Thoracic aorta (tissue), 2 donors: ENCODE measurements at places on chromosomes 4 and X.

- H3K4me3 ChIP-seq, result no peak overlapping the region
- H3K27ac ChIP-seq, result no peak overlapping the region
- H3K4me1 ChIP-seq, result no peaks in the 10 kb centered on the region
- H3K36me3 ChIP-seq, result no peaks in the 10 kb centered on the region
These were observed 32.2 kb downstream of the MID2 start for GRCh38 chrX:107857837-107858236.

- no peak overlapping the region for H3K27ac ChIP-seq
- no peaks in the 10 kb centered on the region for H3K27me3 ChIP-seq
- no peaks in the 10 kb centered on the region for H3K4me1 ChIP-seq
- no peak for DNase-seq
These were observed 29.8 kb downstream of the SULT1E1 start for GRCh38 chr4:69830192-69830559.

DNA sequence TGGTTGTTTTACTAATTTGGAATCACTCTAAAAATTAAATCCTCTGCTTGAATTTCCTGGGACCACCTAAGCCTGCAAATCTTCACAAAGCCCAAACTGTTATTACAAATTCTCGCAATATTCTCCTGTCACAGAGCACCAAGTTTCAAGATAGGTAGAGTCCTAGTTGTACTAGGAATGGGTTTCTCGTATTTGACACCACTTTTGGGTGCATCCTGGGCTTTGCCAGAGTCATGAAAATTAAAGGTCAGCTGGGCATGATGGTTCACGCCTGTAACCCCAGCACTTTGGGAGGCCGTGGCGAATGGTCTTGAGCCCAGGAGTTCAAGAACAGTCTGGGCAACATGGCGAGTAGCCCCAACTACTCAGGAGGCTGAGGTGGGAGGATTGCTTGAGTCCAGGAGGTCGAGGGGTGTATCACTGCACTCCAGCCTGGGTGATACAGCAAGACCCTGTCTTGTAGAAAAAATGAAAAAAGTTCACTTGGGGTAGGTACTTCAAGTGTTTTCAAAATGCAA, 30.6 kb upstream of the MANBA start:
- no peaks in the 10 kb centered on the region for H3K4me1 ChIP-seq
- no peaks in the 10 kb centered on the region for H3K27me3 ChIP-seq

DNA sequence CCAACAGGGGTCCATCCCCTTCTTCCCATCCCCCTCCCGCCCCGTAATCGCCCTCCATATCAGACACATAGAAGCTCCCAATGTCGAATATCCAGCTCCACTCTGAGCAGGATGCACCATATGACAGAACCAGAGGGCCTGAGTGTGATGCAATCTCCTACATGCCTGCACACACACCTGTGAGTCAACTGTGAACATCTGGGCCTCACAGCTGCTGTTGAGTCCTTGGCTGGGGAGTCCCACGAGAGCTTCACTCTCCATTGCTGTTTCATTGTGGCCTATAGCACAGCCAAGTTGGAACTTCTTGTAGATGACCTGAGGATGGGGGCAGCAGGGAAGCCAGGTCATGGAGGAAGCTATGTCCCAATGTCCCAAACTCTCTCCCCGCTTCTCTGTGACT, 8.2 kb downstream of the SLC38A5 start:
- H3K4me3 ChIP-seq, result no peak overlapping the region
- no peaks in the 10 kb centered on the region for H3K4me1 ChIP-seq
- no peak overlapping the region for H3K27ac ChIP-seq

GRCh38 chr4:83207497-83208101, 77.0 kb downstream of the COQ2 start:
- no peaks in the 10 kb centered on the region for H3K36me3 ChIP-seq
- no peaks in the 10 kb centered on the region for H3K27me3 ChIP-seq
- H3K4me1 ChIP-seq, result no peaks in the 10 kb centered on the region
- H3K4me3 ChIP-seq, result no peak overlapping the region
- H3K27ac ChIP-seq, result no peak overlapping the region

GRCh38 chrX:118948270-118948669, 26.1 kb upstream of the LONRF3 start:
- H3K36me3 ChIP-seq, result no peaks in the 10 kb centered on the region
- H3K4me3 ChIP-seq, result no peak overlapping the region

- H3K27me3 ChIP-seq, result no peaks in the 10 kb centered on the region
- H3K4me3 ChIP-seq, result no peak overlapping the region
- no peak overlapping the region for H3K27ac ChIP-seq
- no peak for DNase-seq
These were observed 32.3 kb upstream of the C4orf50 start for GRCh38 chr4:6050551-6050950.

DNA sequence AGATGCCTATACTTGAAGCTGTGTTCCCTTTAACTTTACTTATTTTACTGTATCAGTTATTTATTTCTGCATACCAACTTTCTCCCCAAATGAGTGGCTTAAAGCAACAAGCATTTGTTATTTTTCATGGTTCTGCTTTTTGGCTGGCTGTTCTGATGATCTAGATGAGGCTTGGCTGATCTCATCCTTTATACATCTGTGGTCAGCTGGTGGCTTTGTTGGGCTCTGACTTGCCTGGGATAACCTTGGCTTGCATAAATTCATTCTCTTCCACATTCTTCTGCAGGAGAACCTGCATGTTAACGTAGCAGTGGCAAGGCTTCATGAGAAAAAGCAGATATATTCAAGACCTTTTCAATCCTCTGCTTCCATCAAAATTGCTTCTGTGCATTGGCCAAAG, 1317.6 kb downstream of the ADGRL3 start:
- no peaks in the 10 kb centered on the region for H3K36me3 ChIP-seq
- no peaks in the 10 kb centered on the region for H3K27me3 ChIP-seq
- H3K4me1 ChIP-seq, result no peaks in the 10 kb centered on the region
- H3K27ac ChIP-seq, result no peak overlapping the region
- no peak for DNase-seq
- no peak overlapping the region for H3K4me3 ChIP-seq

DNA sequence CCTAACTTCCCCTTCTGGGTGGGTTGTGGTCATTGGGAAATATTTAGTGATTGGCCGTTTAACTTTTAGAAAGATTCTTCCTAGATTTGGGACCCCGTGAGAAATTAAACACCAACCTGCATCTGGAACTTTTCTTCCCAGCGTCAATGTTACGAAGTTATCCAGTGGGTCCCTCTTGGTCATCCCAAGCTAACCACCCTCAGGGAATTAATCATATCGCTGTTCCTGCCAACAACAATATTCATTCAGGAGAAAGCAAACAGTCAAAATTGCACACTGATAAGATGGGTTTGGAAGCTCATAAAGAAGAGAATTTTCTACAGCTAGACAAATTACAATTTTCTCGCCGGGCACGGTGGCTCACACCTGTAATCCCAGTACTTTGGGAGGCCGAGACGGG, 121.2 kb upstream of the STX18 start:
- H3K36me3 ChIP-seq, result no peaks in the 10 kb centered on the region
- no peaks in the 10 kb centered on the region for H3K4me1 ChIP-seq
- H3K27ac ChIP-seq, result no peak overlapping the region
- DNase-seq, result no peak
- no peaks in the 10 kb centered on the region for H3K27me3 ChIP-seq

GRCh38 chr4:82275431-82276331, 98.1 kb downstream of the HNRNPD start:
- no peaks in the 10 kb centered on the region for H3K36me3 ChIP-seq
- H3K27me3 ChIP-seq, result no peaks in the 10 kb centered on the region
- H3K4me1 ChIP-seq, result no peaks in the 10 kb centered on the region
- no peak overlapping the region for H3K27ac ChIP-seq
- DNase-seq, result no peak
